ENCODE measurements at places on chromosomes 5 and 9.

GRCh38 chr9:19640014-19640413 is 148.8 kb downstream of the SLC24A2 start:
- no peak for DNase-seq

DNA sequence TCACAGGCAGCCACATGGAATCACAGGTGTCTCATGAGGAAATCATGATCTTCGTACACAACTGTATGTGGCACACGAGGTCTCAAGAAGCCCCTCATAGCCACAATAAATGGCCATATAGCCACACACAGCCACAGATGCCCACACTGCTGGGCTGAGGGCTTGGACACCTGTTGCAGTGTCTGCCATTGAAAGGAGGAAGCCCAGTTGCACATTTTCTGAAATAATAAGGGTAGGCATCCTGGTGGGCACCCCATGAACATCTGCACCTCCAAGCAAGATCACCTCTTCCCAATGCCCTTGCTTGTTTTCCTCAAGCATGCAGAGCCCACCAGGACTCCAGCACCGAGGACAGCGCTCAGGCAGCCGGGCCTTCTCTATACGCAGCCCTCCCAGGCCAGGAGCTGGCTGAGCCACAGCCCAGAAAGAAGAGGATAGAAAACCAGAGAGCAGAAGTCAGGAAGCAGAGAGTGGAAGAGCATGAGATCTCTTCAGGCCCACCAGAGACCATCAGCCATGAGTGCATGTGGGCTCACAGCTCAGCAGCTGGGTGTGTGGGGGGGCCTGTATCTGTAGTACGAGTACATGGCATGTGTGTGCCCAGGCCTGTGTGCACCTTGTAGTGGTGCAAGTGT is 1.0 kb upstream of the ACSL6 start:
- peak; percentile 64 for DNase-seq

- no peak for DNase-seq
Measured at GRCh38 chr5:3304346-3304745, 291.3 kb upstream of the IRX1 start.

GRCh38 chr5:94691949-94692348 is 73.5 kb downstream of the SLF1 start:
- peak; percentile 18 for DNase-seq

DNA sequence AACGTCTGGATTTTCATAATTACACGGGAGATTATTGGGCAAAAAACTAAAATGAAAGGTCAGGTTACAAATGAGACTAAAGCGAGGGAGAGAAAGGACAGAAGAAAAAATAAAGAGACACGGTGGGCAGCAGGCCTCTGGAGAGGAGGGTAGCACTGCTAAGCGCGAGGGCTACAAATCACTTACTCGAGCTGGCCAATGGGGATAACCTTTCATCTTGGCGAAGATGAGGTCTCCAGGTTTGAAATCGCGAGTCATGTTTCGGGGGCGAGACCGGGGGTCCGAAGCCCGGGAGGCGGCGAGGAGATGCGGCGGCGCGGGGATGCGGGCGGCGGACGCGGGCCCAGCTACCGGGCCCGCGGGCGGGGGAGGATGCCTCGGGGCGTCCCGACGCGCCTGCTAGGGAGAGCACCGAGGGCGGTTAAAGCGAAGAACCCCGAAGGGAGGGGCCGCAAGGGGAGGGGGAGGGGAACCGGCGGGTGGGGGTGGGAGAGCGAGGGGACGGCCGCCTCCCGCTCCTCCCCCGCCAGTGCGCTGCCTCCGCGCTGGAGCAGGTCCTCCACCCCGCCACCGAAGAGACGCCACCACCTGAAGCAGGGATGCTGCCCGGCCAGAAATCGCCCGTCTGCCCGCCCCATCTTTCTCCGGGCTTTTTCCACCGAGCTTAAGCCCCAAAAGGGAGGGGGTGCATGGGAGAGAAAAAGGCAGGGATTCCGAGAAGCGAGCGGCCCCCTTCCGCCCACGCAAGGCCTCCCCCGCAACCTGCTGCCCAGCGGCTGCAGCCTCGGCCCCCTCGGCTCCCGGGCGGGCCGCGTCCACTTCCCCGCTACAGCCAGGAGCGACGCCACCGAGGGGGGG is 610 bp downstream of the PSIP1 start:
- peak; percentile 39 for DNase-seq

DNA sequence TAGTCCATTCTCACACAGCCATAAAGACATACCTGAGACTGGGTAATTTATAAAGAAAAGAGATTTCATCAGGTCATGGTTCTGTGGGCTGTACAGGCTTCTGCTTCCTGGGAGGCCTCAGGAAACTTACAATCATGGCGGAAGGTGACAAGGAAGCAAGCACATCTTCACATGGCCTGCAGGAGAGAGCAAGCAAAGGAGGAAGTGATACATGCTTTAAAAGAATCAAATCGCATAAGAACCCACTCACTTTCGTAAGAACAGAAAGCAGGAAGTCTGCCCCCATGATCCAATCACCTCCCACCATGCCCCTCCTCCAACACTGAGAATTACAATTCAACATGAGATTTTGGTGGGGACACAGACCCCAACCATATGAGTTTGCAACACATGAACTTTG is 5.1 kb upstream of the FBXO38 start:
- no peak for DNase-seq

GRCh38 chr5:149781612-149782011 is 51.5 kb downstream of the PPARGC1B start:
- DNase-seq: no peak
